ENCODE measurements at places on chromosomes 5 and 9.

DNA sequence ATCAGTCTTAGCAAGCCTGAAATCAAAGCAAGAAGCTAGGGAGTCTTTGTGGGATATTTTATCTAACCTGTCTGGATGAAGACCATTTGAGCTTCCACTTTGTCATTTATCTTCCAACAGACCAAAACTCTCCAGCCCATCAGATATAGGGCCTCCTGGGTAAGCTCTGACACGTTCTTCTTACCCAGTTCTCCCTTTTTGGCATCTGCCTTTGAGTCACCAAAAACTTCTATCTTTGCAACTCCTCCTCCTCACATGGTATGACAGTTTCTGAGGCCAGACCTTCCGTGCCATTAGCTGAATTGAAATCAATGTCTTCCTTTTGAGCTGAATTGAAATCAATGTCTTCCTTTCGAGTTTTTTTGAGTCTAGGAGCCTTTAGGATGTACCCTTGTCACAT lies 156.6 kb upstream of the SPRY4 start:
- no peak overlapping the region for H3K4me3 ChIP-seq
- no peaks in the 10 kb centered on the region for H3K27me3 ChIP-seq
- H3K27ac ChIP-seq = no peak overlapping the region
- DNase-seq = no peak

DNA sequence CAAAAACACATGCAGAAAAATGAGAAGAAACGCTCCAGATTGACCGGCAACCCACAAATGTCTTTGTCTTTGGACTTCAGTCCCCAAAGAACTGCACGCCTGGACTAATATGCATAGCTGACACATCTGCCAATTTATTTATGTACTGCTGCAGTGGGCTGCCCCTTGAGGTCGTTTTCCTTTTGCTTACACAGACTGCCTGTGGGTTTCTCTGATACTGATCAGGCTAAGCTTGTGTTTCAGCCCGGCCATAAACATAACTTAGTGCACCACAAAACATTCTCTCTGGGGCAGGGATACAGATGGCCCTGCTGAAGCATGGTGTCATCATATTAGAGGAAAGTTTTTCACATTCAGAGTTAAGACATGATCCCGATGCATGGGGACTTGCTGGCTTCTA lies 75.4 kb downstream of the NUDT12 start:
- no peaks in the 10 kb centered on the region for H3K27me3 ChIP-seq
- no peak for DNase-seq
- H3K4me3 ChIP-seq = no peak overlapping the region
- H3K36me3 ChIP-seq = no peaks in the 10 kb centered on the region
- no peaks in the 10 kb centered on the region for H3K4me1 ChIP-seq

DNA sequence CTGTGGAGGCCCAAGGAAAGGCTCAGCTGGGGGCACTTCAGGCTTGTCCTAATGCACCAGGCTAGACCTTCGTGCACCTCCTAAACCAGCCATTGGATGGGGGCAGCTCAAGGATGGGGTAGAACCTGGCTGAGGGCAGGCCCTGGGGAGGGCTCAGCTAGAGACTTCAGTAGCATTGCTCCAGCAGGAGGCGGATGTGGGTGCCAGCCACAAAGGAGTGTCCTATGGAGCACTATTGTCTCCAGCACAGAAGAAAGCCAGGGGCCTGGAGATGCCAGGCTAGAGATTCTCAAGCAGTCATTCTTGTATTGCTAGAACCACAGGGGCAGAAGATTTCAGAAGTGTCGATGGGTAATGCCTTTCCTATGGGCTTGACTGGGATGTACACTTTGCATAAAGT lies 131.8 kb downstream of the SYK start:
- no peak overlapping the region for H3K27ac ChIP-seq
- DNase-seq = no peak
- H3K36me3 ChIP-seq = no peaks in the 10 kb centered on the region
- H3K4me1 ChIP-seq = no peaks in the 10 kb centered on the region
- no peaks in the 10 kb centered on the region for H3K27me3 ChIP-seq
- H3K4me3 ChIP-seq = no peak overlapping the region

- no peaks in the 10 kb centered on the region for H3K36me3 ChIP-seq
- H3K27ac ChIP-seq = no peak overlapping the region
- H3K4me1 ChIP-seq = peaks cover 18% of the 10 kb centered on the region
- DNase-seq = no peak
- no peak overlapping the region for H3K4me3 ChIP-seq
Measured at GRCh38 chr5:72488756-72489155, 18.5 kb downstream of the ZNF366 start.

DNA sequence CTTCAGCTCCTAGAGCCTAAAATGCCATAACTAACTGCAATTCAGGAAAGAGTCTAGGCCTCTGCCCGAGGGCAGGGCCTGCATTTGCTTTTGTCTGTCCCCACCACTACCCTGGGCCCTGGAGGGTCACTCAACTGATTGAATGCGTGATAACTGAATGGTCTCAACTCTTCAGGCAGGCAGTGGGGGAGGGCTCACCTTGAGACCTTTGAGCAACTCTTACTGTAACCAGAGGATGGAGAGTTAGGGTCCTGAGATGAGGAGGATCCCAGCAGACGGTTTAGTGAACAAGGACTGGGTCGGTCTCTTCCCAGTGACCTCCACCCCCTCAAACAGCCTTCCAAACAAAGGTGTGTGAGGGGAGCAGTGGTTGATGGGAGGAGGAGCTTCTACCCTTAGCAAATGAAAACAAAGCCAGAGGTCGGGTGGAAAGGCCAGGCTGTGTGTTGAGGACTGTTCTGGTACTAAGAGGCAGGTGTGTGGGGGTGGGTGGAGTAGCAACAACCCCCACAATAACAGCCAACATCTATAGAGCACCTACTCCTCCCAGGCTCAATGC lies 59.4 kb downstream of the CXXC5 start:
- H3K4me1 ChIP-seq = peaks cover 39% of the 10 kb centered on the region
- DNase-seq = no peak
- H3K36me3 ChIP-seq = no peaks in the 10 kb centered on the region
- H3K27ac ChIP-seq = no peak overlapping the region
- no peaks in the 10 kb centered on the region for H3K27me3 ChIP-seq

GRCh38 chr9:29001006-29001405 lies 1427.7 kb upstream of the C9orf72 start:
- H3K4me1 ChIP-seq = no peaks in the 10 kb centered on the region
- H3K27ac ChIP-seq = no peak overlapping the region
- H3K36me3 ChIP-seq = no peaks in the 10 kb centered on the region

- H3K27ac ChIP-seq = no peak overlapping the region
- no peaks in the 10 kb centered on the region for H3K4me1 ChIP-seq
- no peak overlapping the region for H3K4me3 ChIP-seq
- no peak for DNase-seq
Measured at GRCh38 chr5:146662229-146662628, 146.2 kb upstream of the GPR151 start.

DNA sequence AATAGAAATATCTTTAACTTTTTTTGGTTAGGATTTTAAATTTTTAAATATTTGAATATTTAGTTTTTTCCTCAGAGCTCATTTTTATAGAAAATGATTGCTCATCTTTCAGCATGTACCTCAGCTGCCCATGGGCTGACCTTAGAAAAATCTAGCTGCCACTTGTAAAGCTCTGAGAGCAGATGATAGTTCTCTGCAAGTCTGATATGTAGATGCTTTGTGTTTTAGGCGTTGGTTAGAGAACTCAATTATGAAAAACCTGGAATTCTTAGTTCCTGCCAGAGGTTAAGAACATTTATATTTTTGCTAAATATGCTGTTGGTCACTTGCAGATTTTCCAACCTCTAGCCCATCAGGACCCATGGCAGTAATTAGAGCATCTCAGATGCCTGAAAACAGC lies 15.1 kb downstream of the OTULIN start:
- H3K27me3 ChIP-seq = no peaks in the 10 kb centered on the region
- peaks cover 22% of the 10 kb centered on the region for H3K4me1 ChIP-seq
- H3K36me3 ChIP-seq = no peaks in the 10 kb centered on the region
- no peak for DNase-seq
- H3K4me3 ChIP-seq = no peak overlapping the region

DNA sequence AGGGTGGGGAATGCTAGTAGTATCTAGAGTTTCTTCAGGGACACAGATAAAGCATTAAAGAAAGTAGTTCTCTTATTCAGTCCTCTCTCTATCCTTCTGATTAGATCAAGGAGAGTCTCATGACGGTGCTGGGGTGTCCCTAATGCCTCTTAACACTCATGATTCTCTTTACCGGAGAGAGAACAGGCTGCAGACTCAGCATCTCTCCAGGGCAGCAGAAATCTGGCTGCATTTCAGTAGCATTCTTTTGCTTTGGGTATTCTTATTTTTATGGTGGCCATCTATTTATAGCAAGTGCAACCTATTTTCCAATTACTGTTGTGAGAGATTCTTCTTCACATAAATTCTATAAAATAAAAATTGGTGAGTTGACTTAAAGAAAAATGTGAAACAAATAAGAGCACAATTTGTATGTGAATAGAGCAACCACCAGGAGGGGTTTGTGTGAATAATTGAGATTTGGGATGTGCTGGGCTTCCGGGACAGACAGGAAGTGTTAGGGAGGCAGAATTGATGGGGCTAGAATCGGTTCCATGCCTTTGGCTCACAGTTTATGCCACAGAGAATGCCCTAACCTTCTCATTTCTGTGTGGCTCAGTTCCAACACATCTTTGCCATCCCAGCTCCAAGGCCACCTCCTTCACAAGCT lies 23.8 kb upstream of the BOD1 start:
- no peak for DNase-seq
- no peaks in the 10 kb centered on the region for H3K4me1 ChIP-seq
- H3K4me3 ChIP-seq = no peak overlapping the region
- no peak overlapping the region for H3K27ac ChIP-seq

- no peak overlapping the region for H3K27ac ChIP-seq
- H3K27me3 ChIP-seq = no peaks in the 10 kb centered on the region
- H3K4me1 ChIP-seq = no peaks in the 10 kb centered on the region
Measured at GRCh38 chr5:103519550-103519949, 43.0 kb downstream of the NUDT12 start.

DNA sequence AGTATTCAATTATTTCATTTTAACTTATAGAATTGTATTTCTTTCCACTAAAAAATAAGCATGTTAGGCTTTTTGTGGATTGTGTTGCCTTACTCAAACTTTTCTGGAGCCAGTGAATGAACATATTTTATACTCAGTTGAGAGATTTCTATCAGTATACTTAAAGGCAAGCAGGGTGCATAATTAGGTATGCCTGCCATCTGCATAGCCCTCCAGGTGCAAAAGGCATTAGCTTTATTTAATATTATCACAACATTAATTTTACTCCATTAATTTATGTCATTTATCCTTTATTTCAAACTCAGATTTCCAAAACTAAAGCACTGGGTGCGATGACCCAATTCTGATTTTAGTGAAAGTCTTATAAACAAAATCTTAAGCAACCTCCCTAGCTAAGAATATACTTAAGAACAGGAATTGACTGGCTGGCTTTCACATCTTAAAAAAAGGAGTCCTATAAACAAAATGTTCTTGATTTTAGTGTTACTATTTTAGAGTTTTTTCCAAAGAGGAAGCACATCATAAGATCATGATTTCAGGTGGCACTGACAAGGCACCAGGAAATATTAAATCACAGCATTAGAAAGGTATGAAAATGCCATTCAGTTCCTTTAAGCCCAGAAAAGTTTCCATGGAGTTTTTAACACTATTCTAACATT lies 178.4 kb downstream of the MPDZ start:
- no peak for DNase-seq
- H3K36me3 ChIP-seq = no peaks in the 10 kb centered on the region
- peak overlapping the region; percentile 50 for H3K27ac ChIP-seq
- no peaks in the 10 kb centered on the region for H3K4me1 ChIP-seq

DNA sequence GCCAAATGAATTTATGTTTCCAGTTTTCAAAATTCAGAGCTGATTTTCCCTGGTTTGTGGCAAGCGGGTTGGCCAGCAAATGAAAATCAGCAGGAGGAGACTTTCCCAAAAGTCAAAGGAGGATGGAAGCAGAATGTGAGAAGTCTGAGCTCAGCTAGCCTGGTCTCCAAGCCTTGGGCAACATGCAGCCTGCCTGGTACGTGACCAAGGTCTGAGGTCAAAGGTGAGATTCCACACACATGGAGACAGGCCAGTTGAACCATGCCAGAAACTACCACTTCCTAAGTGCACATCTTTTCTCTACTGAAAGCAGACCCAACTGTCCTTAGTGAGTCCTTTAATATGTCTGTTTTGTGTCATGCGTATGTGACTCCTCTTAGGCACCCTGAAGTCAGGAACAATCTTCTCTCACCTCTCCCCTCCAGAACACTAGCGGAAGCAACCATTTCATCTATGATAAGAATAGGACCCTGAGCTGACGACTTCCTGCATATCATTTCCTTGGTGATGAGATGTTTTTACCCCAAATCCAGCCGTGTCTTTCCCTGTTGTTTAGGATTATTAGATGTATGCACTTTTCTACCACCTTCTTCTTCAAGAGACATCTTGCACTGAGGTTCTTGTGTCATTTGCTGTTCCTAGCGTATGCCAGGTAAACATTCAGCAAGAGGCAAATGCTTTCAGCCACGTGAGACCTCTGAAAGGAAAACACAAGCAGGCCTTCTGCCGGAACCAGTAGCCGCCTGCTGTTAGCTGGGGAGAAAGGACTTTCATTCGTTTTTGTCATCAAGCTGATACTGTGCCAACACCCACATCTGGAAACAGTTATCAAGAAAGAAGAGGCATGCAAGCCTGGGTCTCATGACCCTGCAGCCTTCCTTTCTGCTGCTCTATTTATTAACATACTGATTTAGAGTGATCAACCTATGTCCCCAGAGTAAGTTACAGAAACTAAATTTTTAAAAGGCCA lies 9.7 kb upstream of the TGFBI start:
- H3K27ac ChIP-seq = peak overlapping the region; percentile 59
- H3K4me3 ChIP-seq = no peak overlapping the region
- no peaks in the 10 kb centered on the region for H3K27me3 ChIP-seq
- no peaks in the 10 kb centered on the region for H3K36me3 ChIP-seq

- no peak overlapping the region for H3K27ac ChIP-seq
- no peak for DNase-seq
- H3K4me1 ChIP-seq = peaks cover 44% of the 10 kb centered on the region
- H3K4me3 ChIP-seq = no peak overlapping the region
- H3K27me3 ChIP-seq = no peaks in the 10 kb centered on the region
Measured at GRCh38 chr9:34454571-34455065, 3.8 kb downstream of the FAM219A start.

GRCh38 chr5:135445306-135445985 lies 1.7 kb downstream of the DCANP1 start:
- no peak overlapping the region for H3K4me3 ChIP-seq
- no peaks in the 10 kb centered on the region for H3K36me3 ChIP-seq
- no peak overlapping the region for H3K27ac ChIP-seq

- H3K27ac ChIP-seq = no peak overlapping the region
- H3K4me1 ChIP-seq = peaks cover 4% of the 10 kb centered on the region
- H3K4me3 ChIP-seq = no peak overlapping the region
- H3K27me3 ChIP-seq = no peaks in the 10 kb centered on the region
- DNase-seq = no peak
Measured at GRCh38 chr9:81782313-81782995, 93.1 kb upstream of the TLE1 start.

GRCh38 chr5:116355819-116356601 lies 218.6 kb downstream of the SEMA6A start:
- no peaks in the 10 kb centered on the region for H3K36me3 ChIP-seq
- H3K27me3 ChIP-seq = no peaks in the 10 kb centered on the region
- H3K27ac ChIP-seq = no peak overlapping the region
- no peak overlapping the region for H3K4me3 ChIP-seq
- DNase-seq = no peak
- peaks cover 12% of the 10 kb centered on the region for H3K4me1 ChIP-seq

GRCh38 chr5:10735569-10736276 lies 25.3 kb downstream of the DAP start:
- H3K36me3 ChIP-seq = no peaks in the 10 kb centered on the region
- DNase-seq = no peak
- no peak overlapping the region for H3K4me3 ChIP-seq
- no peak overlapping the region for H3K27ac ChIP-seq

Measured in vagina (tissue), 2 donors.